ENCODE measurements at places on chromosomes 4 and X. TPM values are rescaled to one million over a fixed set of nuclear protein-coding genes. Genes with fewer than 3 reads are reported as not detected.

GRCh38 chr4:183424109-183424744, 20.2 kb upstream of the CDKN2AIP start:
- no peak for DNase-seq

DNA sequence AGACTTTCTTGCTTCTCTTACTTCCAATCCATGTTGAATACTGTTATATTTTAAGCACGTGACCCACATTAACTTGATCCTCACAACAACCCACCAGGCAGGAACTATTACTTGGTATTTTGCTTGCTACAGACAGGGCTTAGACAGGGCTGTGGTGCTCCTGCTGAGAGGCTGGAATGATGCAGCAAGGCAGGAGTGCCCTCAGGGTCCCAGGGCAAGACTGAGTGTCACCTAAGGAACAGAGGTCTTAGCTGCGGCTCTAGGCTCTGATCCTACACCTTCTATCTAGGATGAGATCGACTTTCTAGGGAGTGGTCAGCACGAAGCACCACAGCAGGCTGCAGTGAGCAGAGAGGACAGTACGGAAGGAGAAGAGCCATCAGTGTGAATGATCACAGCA, 20.0 kb downstream of the TAPT1 start:
- DNase-seq, result no peak

GRCh38 chrX:38896724-38897298, 95.6 kb downstream of the MID1IP1 start:
- no peak for DNase-seq

DNA sequence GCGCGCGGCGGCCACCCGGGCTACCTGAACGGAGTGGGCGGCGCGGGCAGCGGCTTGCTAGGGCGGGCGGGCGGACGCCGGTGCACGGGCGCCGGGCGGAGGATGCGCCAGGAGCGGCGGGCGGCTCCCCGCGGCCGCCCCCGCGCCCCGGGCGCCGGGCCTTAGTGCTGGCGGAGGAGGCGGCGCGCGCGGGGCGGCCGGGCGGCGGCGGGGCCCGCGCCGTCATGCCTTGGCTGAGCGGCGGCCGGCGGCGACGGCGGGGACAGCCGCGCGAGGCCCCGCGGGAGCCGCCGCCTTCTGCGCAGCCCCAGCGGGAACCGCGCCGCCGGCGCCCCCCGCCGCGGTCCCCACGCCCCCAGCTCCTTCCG, 48.2 kb downstream of the CLDN34 start:
- no peak for DNase-seq

- DNase-seq, result no peak
These were observed 1.6 kb upstream of the AP1S2 start for GRCh38 chrX:15856222-15856587.

- peak; percentile 45 for DNase-seq
These were observed 1.1 kb downstream of the SLC9B2 start for GRCh38 chr4:103075435-103075893.

- peak; percentile 81 for DNase-seq
These were observed 25.4 kb upstream of the AFAP1 start for GRCh38 chr4:7964890-7965662.

DNA sequence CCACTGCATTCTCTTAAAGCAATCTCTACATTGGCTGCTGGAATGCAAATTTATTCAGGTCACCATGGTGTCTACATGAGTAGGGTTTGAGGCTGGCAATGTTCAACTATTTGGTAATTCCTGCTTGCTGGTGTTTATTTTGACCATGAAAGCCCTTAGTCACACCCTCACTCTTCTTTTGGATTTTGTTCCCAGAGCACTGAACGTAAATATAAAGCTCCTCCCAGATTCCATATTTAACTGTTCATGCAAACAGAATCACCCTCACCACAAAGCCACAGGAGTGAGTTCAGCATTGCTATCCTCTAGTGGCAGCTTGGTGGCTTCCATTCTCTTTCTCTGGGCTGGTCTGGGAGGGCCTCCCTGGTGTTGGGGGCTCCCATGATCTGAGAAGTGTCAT, 82.8 kb downstream of the LNX1 start:
- peak; percentile 83 for DNase-seq

DNA sequence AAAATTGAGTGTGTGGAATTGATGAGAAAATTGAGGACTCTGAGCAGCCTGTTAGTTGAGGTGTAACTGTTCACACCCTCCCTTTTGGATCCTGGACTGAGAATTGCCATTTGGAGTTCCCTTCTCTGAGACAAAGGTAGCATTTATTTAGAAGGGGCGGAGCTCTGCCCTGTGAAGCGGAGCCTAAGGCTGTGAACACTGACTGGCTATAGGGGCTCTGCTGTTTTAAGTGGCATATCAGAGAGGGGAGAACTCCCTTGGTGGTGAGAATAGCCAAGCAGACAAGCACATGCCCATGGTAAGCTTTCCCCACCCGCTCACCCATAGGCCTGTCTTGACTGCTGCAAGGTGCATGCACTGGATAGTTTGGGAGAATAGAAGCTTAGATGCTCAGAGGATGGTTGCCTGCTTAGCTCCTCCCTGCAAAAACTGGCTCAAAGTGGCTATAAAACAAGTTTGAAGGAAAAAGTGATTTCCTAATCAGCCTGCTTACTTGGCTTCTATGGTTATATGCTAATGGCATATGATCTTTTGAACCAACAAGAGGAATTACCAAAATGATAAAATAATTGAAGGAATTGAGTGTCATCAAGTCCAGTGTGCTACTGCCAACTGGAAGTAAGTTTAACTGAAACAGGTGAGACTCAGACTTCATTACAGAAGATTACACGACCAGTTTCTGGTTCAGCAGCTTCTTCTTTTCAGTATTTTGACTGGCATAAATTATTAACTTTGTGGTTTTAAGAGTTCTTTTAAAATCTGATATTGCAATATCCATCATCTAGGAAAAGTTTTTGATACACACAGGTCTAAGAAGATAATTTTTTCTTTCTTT, 108.4 kb downstream of the AFF1 start:
- DNase-seq, result no peak

DNA sequence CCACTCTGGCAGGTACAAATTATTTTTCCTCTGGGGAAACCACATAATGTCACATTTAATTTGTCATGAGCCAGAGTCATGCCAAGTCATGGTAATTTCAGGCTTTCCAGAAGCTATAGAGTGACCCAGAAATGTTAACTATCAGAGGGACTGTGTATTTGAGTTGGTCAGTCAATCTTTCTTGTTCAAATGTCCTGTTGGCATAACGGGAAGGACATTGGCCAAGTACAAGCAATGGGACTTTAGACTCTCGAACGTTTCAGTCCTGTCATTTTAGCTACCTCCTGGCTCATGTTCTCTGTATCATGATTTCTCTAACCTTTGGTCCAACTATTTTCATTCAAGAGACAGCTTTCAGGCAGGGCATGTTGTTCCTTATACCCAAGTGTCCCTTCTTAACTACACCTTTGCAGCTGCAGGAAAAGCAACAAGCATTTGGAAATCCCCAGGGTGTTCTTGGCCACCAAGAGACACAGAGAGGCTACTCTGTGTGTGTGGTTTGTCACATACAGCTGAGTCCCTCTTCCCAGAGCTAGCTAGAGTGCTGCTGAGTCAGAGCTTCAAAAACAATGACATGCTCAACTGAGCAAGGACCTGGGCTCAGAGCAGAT, 142.6 kb downstream of the EGF start:
- peak; percentile 33 for DNase-seq

- no peak for DNase-seq
These were observed 94.7 kb upstream of the SPRY1 start for GRCh38 chr4:123301923-123302322.

GRCh38 chrX:153689654-153690465, 2.1 kb downstream of the SLC6A8 start:
- no peak for DNase-seq

DNA sequence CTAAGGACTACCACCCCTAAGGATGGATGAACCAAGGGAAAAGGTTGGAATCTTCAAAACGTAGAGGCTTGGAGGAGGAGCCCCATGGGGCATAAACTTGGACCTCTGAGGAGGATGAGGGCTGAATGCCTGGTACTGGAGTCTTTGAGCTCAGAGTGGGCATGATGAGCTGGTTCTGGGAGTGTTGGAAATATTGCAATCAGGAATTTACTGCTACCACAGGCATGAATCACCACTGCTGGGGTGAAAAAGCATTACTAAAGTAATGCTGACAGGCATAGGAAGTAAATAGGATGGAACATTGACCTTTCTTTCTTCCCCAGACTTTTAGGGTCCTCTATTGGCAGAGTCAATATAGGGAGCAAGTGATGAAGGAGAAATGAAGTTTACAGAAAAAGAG, 105.8 kb upstream of the RPS6KA3 start:
- peak; percentile 63 for DNase-seq

- peak; percentile 69 for DNase-seq
These were observed 204.9 kb upstream of the PPARGC1A start for GRCh38 chr4:24094726-24095125.

DNA sequence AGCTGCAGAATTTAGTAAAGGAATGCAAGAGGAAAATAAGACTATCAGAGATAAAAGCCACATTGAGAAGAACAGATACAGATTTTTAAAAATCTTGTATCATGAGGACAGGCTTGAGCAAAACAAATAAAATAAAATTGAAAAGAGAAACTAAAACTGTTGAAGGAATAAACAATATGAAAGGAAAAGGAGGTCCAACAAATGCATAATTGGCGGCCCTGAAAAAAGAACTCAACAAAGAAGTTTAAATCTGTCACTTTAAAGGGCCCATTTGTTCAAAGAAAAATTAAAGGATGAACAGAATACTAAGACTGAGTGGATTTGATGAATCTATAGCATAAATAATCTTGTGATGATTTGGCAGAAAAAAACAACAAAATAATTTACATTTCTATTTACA, 36.5 kb downstream of the TMPRSS11B start:
- no peak for DNase-seq

DNA sequence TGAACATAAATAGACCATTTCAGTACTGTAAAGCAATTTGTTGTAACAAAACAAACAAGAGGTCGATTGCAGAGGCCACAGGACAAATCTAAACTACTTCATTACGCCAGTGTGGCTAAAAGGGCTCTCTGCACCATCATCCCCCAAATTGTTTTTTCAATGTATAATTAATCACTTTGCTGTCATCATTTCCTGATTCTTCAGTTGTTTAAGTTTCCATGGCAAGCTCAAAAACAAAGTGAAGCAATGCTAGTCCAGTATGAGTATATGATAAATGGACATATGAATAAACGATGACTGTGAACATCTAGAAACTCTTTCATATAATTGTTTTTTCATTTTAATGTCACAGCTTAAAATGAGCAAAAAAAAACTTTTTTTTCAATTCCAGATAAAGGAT, 235.4 kb upstream of the FGF13 start:
- DNase-seq, result peak; percentile 39

The SSX4 gene
- polyA plus RNA-seq, result not detected

The TCEAL4 gene
- 47.3 TPM for polyA plus RNA-seq

The KLB gene
- polyA plus RNA-seq, result not detected

The NXF2B gene
- polyA plus RNA-seq, result not detected

The EPHA5 gene
- 0.16 TPM for polyA plus RNA-seq

The TRPC5OS gene
- polyA plus RNA-seq, result 0.02 TPM

The CDX4 gene
- not detected for polyA plus RNA-seq

The MAGEA1 gene
- polyA plus RNA-seq, result not detected

The SUPT20HL2 gene
- polyA plus RNA-seq, result not detected
